Myometrial cell (primary cell): ENCODE measurements at places on chromosomes 13 and 19. TPM values are rescaled to one million over a fixed set of nuclear protein-coding genes. Genes with fewer than 3 reads are reported as not detected.

The MAP4K1 gene
- 1.2 TPM in 1 of 2 replicates, not detected in the other for total RNA-seq

The MEF2B gene
- total RNA-seq, result 0.29 TPM in 1 of 2 replicates, not detected in the other

The ZBTB45 gene
- 8.1 and 11.3 TPM in 2 replicates for total RNA-seq

The ZNF729 gene
- not detected in 2 replicates for total RNA-seq

The TSHZ3 gene
- total RNA-seq, result 9.5 and 13.8 TPM in 2 replicates

The CGB8 gene
- total RNA-seq, result not detected in 2 replicates

The PSG3 gene
- total RNA-seq, result not detected in 2 replicates

The UGGT2 gene
- 24.5 and 30.5 TPM in 2 replicates for total RNA-seq

The ZNF43 gene
- 3.7 and 8.4 TPM in 2 replicates for total RNA-seq

The C13orf46 gene
- total RNA-seq, result under 0.01 TPM in 1 of 2 replicates, not detected in the other

The CYP2S1 gene
- under 0.01 and 1.2 TPM in 2 replicates for total RNA-seq

The BBC3 gene
- total RNA-seq, result 16.7 and 19.9 TPM in 2 replicates

The ZNF229 gene
- 3.2 and 7.1 TPM in 2 replicates for total RNA-seq
